ENCODE measurements at places on chromosomes 2 and 18. TPM values are rescaled to one million over a fixed set of nuclear protein-coding genes. Genes with fewer than 3 reads are reported as not detected.

- DNase-seq = no peak
Observed at GRCh38 chr18:35634323-35634722, 52.8 kb downstream of the GALNT1 start.

DNA sequence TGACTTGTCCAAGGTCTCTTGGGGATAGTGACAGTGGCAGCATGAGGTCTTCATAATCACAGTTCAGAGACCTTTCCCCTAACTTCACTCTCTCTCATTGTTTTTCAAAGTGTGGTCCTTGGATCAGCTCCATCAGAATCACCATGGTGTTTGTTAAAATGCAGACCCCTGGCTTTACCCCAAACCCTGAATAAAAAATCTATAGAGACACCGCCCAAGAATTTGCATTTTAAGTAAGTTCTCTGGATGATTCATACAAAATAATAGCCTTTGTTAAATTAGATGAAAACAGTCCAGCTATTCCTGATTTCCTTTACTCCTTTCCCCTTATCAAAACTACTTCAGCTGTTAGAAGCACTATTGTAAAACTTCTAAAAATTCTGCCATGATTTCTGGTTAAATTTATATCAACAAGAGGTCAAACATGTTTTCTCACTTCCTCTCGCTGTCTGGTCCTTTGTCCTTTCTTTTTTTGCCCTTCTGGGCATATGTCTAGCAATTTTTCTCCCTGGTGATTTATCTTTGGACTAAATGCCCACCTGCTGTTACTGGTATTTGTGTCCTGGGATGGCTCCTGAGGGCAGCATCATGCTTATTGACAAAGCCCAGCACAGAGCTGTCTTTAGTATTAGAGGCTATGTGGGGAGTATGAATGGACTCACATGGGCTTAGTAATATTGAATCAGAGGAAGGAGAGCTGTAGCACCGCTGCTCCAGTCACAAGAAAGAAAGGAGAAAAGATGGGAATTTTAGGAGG is 63.4 kb downstream of the LHCGR start:
- no peak for DNase-seq

Gene ELMOD3
- total RNA-seq = 12.7 TPM

Gene LHCGR
- not detected for total RNA-seq

Gene ALK
- total RNA-seq = not detected

- no peak for DNase-seq
Observed at GRCh38 chr2:1599301-1600085, 144.8 kb downstream of the PXDN start.

DNA sequence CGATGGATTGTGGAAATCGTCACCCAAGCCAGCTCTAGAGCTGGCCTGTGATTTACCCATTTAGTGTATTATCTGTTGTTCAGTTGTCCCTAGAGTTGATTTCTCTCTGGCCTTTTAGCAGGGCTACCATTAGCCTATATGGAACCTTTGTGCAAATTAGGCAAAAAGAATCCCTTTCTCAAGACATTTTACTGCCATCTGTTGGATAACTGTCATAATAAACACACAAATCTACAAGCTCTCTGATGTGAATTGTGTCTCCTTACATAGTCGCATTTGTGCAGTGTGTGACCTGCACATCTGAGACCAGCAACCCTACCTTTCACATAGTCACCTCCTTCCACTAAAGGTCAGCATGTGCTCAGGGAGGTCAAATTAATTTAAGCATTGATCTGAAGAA is 34.0 kb downstream of the LOXHD1 start:
- DNase-seq = no peak

Gene FBXO41
- total RNA-seq = 0.33 TPM

Gene CD8B
- 0.45 TPM for total RNA-seq

DNA sequence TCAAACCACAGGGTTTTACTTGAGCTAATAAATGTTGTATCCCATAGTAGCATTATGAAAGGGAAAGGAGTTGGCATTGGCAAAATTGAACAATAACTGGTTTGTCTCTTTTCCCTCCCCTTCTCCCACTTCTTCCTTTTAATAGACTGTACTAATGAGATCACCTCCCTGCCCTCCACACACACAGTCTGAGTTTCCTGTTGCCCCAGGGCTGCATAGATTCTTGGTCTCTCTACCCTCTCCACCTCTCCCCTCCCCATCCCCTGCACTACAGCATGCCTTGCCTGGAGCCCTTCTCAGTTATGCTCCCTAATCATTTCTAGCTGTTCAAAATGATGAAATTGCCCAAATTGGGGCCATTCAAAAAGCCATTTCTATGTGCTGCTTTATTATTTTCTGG is 37.2 kb upstream of the NEMP2 start:
- DNase-seq = no peak

- no peak for DNase-seq
Observed at GRCh38 chr18:37900326-37900725, 334.7 kb upstream of the CELF4 start.

- DNase-seq = no peak
Observed at GRCh38 chr18:49365346-49365745, 95.1 kb downstream of the DYM start.

GRCh38 chr18:37956902-37957301 is 391.3 kb upstream of the CELF4 start:
- no peak for DNase-seq

DNA sequence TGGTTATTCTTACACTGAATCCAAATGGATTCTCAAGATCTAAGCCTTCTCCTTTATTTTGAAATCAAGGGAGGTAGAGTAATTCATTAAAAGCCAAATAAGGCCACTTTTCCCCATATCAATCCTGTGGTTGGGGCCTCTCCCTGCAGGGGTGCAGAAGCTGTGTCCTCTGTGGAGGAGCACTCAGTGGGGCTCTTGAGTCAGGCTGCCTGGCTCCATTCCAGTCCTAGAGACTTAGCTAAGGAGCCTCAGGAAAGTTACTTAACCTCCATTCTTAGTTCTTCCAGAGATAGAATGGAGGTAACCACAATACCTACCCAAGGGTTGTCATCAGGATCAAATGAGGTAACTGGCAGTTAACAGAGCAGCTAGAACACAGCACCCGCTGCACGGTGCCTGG is 564.3 kb downstream of the CMPK2 start:
- no peak for DNase-seq

DNA sequence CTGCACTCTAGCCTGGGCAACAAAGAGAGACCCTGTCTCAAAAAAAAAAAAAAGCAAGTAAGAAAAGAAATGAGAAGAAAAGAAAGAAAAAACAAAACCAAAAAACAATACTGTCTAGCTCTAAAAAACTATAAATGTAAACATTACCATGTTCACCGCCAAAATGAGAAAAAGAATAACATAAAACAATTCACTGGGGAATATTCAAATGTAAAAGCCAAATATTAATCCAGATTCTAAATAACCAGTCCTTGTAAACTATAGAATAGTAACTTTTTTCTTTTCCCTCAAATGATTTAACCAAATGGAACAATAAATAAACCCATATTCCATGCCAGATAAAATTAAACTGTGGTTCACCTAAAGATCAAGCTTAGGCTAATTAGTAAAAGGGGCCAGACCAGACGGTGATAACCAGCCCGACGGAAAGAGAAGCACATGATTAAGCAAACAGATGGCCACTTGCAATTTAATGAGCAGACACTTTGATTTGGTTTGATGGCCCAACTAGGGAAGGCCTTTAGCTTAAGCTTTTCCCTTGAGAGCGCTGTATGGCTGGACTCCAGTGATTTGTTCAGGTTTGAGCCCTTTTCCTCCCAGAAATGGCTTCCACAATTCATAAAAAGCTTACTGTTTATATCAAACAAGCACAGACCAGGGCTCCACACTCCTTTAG is 39.4 kb upstream of the ZNF397 start:
- DNase-seq = no peak

All from left lobe of liver (tissue), 2 donors.